ENCODE measurements at places on chromosomes 7 and 10.

DNA sequence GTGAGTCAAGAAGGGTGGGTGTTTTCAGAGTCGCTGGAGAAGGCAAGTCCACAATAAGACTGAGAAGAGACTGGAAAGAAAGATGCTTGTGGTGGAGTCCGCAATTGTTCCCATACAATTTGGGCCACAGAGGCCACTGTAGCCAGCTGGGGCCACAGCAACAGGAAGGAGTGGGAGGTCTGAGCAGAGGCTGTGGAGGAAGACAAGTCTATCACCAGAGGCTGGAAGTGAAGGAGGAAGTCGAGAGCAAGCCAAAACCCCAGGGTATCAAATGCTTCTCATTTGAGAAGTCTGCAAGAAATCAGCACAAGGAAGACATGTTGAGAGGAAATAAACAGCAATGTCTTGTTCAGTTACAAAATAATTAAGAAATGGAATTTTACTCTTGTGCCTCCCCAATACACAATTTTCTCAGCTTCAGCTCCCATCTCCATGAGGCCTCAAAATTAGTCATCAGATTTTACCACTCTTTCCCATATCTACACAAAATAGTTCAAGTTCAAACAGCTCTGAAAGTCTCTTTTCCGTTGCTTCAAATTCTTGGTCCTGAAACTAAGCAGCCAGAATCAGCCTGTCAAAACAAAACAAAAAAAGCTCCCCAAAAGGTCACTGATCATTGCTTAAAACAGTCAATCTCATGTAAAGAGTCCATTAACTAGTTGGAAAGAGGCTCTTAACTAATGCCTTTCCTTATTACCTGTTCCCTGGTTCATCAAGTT, 31.6 kb downstream of the SLC16A12 start:
- DNase-seq: no peak

- DNase-seq: no peak
Measured at GRCh38 chr10:101601541-101601940, 13.4 kb downstream of the DPCD start.

DNA sequence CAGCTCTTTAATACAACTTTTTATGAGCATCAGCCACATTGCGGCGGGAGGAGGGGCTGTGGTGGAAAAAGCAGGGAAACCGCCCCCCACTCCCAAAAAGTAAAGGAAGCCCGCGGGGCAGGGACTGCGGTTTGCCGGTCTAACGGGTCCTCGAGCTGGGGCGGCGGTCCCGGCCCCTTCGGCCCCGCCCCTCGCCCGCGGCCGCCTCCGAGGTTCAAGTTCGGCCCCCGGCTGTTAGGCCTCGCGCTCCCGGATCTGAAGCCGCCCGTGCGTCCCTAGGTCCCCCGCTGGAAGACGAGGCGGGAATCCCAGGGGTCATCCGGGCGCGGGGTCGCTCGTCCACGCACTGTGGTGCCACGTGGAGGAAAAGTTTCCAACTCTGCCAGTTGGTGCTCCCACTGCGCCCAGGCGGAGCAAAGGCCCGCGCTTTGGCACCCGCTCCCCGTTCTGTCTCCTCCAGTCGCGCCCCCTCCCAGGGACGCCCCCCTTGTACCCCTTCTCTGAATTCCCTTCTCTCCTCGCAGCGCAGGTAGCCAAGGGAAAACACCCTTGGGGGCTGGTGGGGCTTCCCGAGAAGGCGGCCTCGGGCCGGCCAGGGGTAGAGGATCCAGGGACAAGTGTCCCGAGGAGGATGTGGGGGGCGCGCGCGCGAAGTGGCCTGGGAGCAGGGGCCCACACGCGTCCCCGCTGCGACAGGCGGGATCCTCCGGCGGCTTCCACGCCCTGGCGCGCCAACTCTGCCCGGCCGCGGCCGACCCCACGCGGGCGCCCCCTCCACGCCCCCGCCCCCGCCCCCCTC, 798 bp upstream of the AUTS2 start:
- DNase-seq: peak; percentile 58

DNA sequence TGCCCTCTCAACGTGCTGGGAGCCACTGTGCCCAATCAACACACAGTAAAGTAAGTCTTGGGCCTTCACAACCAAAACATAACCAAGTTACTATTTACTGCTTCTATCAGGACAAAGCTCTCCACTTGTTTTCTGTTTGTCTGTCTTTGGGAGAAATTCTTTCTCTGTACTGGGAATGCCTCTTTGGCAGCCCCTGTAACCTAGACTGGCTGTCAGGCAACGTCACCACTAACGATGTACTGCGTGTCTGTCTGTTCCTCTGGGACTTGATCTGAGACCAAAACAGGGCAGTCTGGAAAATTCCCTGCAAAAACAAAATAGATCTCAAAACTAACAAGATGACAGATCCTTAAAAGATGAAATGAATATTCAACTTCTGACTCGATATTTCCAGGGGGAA, 113.0 kb downstream of the SMURF1 start:
- DNase-seq: no peak

- no peak for DNase-seq
Measured at GRCh38 chr10:125774581-125775191, 935 bp downstream of the MMP21 start.

DNA sequence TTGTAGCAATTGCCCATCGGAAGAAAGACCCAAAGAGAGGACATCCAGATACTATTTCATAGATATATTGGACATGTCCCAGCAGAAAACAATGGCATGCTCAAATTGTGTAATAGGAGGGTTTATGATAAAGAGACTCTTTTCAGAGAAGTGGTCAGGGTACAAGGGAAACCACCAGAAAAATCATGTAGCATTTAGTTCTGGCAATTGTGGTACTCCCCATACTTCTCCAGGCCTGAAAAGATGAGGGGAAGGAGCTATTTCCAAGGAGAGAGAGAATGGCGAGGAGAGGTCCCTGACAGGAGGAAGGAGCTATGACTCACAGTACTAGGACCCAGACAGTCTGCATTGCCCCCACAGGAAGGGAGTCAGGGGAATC, 68.4 kb upstream of the ADO start:
- no peak for DNase-seq

Data from SK-N-DZ (cell line).